Spleen (tissue), 13 donors: ENCODE measurements at places on chromosomes 12 and 14. TPM values are rescaled to one million over a fixed set of nuclear protein-coding genes. Genes with fewer than 3 reads are reported as not detected.

GRCh38 chr12:14422516-14423230 is 57.2 kb downstream of the ATF7IP start:
- no peak overlapping the region for H3K27ac ChIP-seq
- peaks cover 20% of the 10 kb centered on the region for H3K4me1 ChIP-seq
- no peaks in the 10 kb centered on the region for H3K27me3 ChIP-seq
- DNase-seq = no peak

DNA sequence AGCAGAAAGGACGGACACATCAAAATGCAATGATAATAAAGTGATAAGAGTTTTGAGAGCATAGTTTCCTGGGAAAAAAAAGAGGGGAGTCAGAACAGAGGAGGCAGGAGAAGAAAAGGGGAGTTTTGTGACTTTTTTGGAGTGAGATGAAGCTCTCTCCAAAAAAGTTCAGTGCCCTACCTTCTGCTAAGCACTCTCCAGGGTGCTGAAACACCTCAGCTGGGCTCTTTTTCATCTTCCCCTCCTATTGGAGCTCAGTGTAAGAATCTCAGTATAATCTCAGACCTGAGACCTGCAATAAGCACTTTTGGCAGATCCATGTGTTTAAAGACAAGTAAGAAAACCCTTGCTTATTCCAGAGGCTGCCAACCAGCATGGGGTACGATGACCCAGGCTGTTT is 58.9 kb upstream of the SRRM4 start:
- H3K36me3 ChIP-seq = no peaks in the 10 kb centered on the region
- no peaks in the 10 kb centered on the region for H3K4me1 ChIP-seq
- H3K27me3 ChIP-seq = no peaks in the 10 kb centered on the region
- no peak overlapping the region for H3K27ac ChIP-seq
- no peak for DNase-seq

- H3K4me3 ChIP-seq = no peak overlapping the region
- no peaks in the 10 kb centered on the region for H3K36me3 ChIP-seq
- H3K27ac ChIP-seq = no peak overlapping the region
Measured at GRCh38 chr14:101426466-101426865, 134.8 kb upstream of the DIO3 start.

DNA sequence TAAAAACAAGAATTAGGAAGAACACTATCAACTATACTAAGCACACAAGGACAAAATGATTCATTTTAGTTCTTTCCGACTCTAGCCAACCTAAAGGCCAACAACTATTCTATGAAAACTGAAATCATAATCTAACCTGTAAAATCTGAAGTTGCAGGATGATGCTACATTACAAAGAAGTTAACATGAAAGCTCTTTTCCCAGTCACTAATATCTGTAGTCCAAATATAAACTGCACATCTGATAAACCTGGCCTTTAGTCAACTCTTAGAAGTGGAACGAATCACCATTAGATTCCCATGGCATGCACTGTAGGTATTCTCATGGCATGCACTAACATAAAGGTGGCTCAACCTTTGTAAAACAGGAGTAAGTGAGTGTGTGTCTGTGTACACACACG is 41.7 kb downstream of the BLTP3B start:
- H3K36me3 ChIP-seq = peaks cover 47% of the 10 kb centered on the region
- no peak overlapping the region for H3K27ac ChIP-seq
- H3K4me1 ChIP-seq = no peaks in the 10 kb centered on the region
- H3K4me3 ChIP-seq = no peak overlapping the region
- H3K27me3 ChIP-seq = no peaks in the 10 kb centered on the region

DNA sequence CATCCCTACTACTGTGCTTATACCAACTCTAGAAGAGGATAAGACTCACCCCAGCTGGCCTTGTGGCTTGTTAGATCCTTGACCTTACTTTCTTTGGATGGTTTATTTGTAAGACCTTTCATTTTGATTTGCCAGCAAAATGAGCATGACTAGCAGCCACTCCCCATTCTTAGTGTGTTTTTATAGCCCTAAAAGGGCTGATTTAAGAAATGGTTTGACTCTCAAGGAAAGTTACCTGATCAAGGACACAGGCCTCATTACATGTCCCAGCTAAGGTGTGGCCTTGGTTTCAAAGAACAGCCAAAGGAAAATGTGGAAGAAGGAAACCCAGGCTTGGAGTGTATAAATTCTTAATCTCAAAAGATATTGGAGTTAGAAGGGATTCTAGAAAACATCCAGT is 41.4 kb downstream of the SLC17A8 start:
- no peak overlapping the region for H3K4me3 ChIP-seq
- DNase-seq = no peak
- no peak overlapping the region for H3K27ac ChIP-seq
- H3K4me1 ChIP-seq = no peaks in the 10 kb centered on the region

GRCh38 chr12:65526311-65526710 is 247.8 kb downstream of the MSRB3 start:
- H3K4me1 ChIP-seq = no peaks in the 10 kb centered on the region
- H3K4me3 ChIP-seq = no peak overlapping the region
- H3K27ac ChIP-seq = no peak overlapping the region
- no peaks in the 10 kb centered on the region for H3K36me3 ChIP-seq
- no peak for DNase-seq

- no peaks in the 10 kb centered on the region for H3K36me3 ChIP-seq
- no peaks in the 10 kb centered on the region for H3K27me3 ChIP-seq
Measured at GRCh38 chr12:21910657-21911056, 30.6 kb downstream of the ABCC9 start.

DNA sequence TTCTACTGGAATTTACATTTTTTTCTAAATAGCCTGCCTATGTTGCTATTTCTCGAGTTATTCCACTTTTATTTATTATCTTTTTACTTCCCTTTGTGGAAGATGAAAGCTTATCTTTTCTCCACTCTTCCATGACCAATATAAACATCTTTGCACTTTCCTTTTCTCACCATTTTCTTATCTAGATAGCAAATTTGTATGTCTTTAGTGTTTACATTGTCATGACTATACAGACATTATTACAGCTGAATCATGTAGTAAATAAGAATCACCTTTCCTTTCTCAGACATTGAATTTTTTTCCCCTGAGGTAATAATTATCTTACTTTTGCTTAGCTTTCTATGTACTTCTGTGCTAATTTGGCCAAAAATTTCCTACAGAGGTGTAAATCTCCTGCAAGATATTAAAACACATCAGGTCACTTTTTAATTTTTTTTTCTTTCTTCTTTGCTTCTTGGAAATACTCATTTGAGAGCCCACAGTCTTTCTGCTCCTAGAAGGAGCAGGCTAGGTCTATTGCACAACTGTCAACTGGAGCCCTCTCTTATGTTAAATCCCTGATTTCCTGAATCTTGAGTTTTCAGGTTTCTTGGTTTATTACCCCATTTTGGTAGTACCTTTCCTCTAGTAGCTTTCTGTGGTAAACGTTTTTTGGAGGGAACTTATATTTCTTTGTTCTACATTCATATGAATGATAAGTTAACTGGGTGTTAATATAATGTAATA is 109.0 kb upstream of the ATP2B1 start:
- H3K4me3 ChIP-seq = no peak overlapping the region
- no peaks in the 10 kb centered on the region for H3K4me1 ChIP-seq
- no peak for DNase-seq
- no peak overlapping the region for H3K27ac ChIP-seq
- no peaks in the 10 kb centered on the region for H3K36me3 ChIP-seq

- no peak overlapping the region for H3K4me3 ChIP-seq
- no peak for DNase-seq
- no peak overlapping the region for H3K27ac ChIP-seq
- no peaks in the 10 kb centered on the region for H3K4me1 ChIP-seq
Measured at GRCh38 chr12:46332260-46332659, 40.3 kb downstream of the SLC38A2 start.

GRCh38 chr14:38255673-38256532 is at the start of gene CLEC14A:
CLEC14A (minus strand) TSS chr14:38256093; CDS start chr14:38256022, 71 bp downstream.
- H3K36me3 ChIP-seq = no peaks in the 10 kb centered on the region
- peak within 1 kb of the TSS; percentile 42 for H3K4me3 ChIP-seq
- peak within 1 kb of the TSS; percentile 87 for H3K27ac ChIP-seq
- peaks cover 39% of the 10 kb centered on the region for H3K27me3 ChIP-seq

DNA sequence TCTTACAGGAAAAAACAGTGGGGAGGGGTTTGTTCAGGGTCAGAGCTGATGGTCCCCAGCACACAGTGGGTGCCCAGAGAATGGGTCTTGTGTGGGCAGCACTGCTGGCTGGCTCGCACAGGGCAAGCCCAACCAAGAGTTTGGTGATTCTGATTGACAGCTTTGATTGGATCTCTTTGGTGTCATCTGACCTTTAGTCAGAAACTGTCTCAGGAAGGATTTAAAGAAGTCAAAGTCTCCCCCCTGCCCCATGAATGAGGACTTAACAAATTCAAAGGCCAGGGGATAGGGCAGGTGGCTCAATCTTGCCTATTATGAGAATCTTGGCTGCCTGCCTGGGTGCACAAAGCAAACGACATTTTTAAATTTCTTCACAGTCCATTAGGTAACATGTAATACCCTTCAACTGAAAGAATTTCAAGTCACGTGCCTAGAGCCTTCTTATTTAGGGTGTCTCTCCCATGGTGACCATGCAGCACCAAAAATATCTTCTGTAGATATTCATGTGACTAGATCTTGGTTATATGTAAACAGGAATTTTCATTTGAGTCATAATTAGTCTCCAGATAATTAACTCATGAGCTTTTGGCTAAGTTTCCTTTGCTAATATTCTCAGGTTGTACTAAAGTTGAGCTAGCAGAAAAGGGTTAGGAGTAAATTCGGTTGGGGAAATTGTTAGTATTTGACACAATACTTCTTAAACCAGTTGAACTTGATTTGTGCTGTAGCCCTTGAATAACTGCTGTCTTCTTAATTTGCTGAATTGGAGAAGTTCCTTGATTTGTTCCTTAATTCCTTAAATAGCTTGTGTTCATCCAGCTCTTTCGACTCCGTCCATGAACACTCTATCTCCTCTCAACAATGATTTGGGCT is 54.5 kb upstream of the HECTD1 start:
- no peak overlapping the region for H3K4me3 ChIP-seq
- H3K27me3 ChIP-seq = no peaks in the 10 kb centered on the region
- peaks cover 10% of the 10 kb centered on the region for H3K4me1 ChIP-seq
- DNase-seq = no peak
- H3K27ac ChIP-seq = peak overlapping the region; percentile 5

- no peak overlapping the region for H3K4me3 ChIP-seq
- H3K36me3 ChIP-seq = no peaks in the 10 kb centered on the region
- H3K4me1 ChIP-seq = no peaks in the 10 kb centered on the region
- H3K27ac ChIP-seq = no peak overlapping the region
- H3K27me3 ChIP-seq = peaks cover 14% of the 10 kb centered on the region
Measured at GRCh38 chr12:127150479-127150878, 1116.5 kb upstream of the TMEM132C start.

- H3K4me1 ChIP-seq = no peaks in the 10 kb centered on the region
- H3K4me3 ChIP-seq = no peak overlapping the region
- no peak for DNase-seq
Measured at GRCh38 chr14:64891839-64892375, 12.2 kb upstream of the SPTB start.

- no peaks in the 10 kb centered on the region for H3K36me3 ChIP-seq
- H3K27ac ChIP-seq = no peak overlapping the region
- H3K4me3 ChIP-seq = no peak overlapping the region
- no peaks in the 10 kb centered on the region for H3K27me3 ChIP-seq
- DNase-seq = no peak
- no peaks in the 10 kb centered on the region for H3K4me1 ChIP-seq
Measured at GRCh38 chr12:105882404-105882803, 256.4 kb downstream of the NUAK1 start.

DNA sequence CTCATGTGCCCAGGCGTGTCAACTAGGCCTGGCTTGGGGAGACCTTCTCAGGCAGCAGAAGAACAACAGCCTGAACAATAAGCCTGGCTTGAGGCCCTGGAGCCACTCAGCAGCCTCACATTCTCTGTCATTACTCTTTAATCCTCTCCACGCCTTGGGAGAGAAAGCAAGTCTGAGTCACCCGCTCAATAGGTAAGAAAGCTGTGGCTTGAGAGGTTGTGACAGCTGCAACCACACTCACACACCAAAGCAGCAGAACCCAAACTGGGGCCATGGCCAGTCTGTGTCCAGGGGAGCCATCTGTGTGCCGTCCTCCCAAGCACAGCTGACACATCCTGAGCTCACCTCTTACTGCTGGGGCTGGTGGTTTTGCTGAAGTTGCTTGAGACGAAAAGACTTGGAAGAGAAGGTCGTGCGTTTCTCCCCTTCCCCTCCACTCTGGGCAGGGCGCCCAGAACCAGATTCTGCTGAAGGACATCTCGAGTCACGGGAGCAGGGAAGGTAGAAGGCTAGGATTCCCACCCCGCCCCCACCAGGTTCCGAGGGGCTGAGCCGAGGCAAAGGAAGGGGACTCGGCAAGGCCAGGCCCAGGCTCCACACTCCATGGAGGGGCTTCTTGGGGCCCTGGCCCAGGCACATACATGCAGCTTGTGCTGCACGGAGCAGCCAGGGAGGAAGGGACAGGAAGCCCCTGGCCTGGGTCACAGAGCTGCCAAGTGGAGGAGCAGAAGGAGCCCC is 5.5 kb downstream of the TMEM63C start:
- H3K4me3 ChIP-seq = no peak overlapping the region
- no peaks in the 10 kb centered on the region for H3K36me3 ChIP-seq
- DNase-seq = no peak
- no peaks in the 10 kb centered on the region for H3K27me3 ChIP-seq
- H3K27ac ChIP-seq = no peak overlapping the region
- peaks cover 3% of the 10 kb centered on the region for H3K4me1 ChIP-seq

The KRT80 gene
- 0.03 TPM for polyA plus RNA-seq

The COL2A1 gene
- not detected for polyA plus RNA-seq
